Uterus (tissue), 4 donors: ENCODE measurements at places on chromosomes 7 and 10. TPM values are rescaled to one million over a fixed set of nuclear protein-coding genes. Genes with fewer than 3 reads are reported as not detected.

CYP2E1 gene
- total RNA-seq = 0.69 TPM

NEUROD6 gene
- not detected for total RNA-seq

PITX3 gene
- not detected for total RNA-seq

LLCFC1 gene
- total RNA-seq = not detected

CASTOR2 gene
- total RNA-seq = 1.2 TPM

EN2 gene
- not detected for total RNA-seq

ZC3HAV1L gene
- total RNA-seq = 38.9 TPM

VGF gene
- not detected for total RNA-seq

MAGI2 gene
- total RNA-seq = 23.2 TPM

KLF14 gene
- 0.27 TPM for total RNA-seq

ADAM22 gene
- 19.8 TPM for total RNA-seq

OR6B1 gene
- not detected for total RNA-seq

CD36 gene
- 186 TPM for total RNA-seq

H2BK1 gene
- total RNA-seq = not detected

EBLN1 gene
- total RNA-seq = not detected

RPEL1 gene
- not detected for total RNA-seq

IKZF5 gene
- 3.1 TPM for total RNA-seq

CYP26C1 gene
- total RNA-seq = not detected

RARRES2 gene
- total RNA-seq = 128 TPM

MGAM2 gene
- total RNA-seq = 0.12 TPM

HOXA1 gene
- total RNA-seq = 0.28 TPM

NOS3 gene
- total RNA-seq = 6.6 TPM

CPVL gene
- total RNA-seq = 8.5 TPM

ATP6V0A4 gene
- not detected for total RNA-seq

FGFR2 gene
- 27.4 TPM for total RNA-seq

MET gene
- 37.2 TPM for total RNA-seq

ZP3 gene
- not detected for total RNA-seq

LIPK gene
- not detected for total RNA-seq

ADO gene
- 15.6 TPM for total RNA-seq

AGR3 gene
- 7.1 TPM for total RNA-seq

GRM3 gene
- total RNA-seq = not detected

STEAP1 gene
- total RNA-seq = 9.4 TPM

SPDYE2B gene
- not detected for total RNA-seq

AKR1C4 gene
- total RNA-seq = not detected

UNCX gene
- total RNA-seq = not detected

PDK4 gene
- total RNA-seq = 133 TPM

MNX1 gene
- total RNA-seq = not detected

PTTG1IP2 gene
- not detected for total RNA-seq

ADCY1 gene
- under 0.01 TPM for total RNA-seq

MINPP1 gene
- total RNA-seq = 14.2 TPM
